Smooth muscle cell of bladder (primary cell): ENCODE measurements at places on chromosomes 1 and 21. TPM values are rescaled to one million over a fixed set of nuclear protein-coding genes. Genes with fewer than 3 reads are reported as not detected.

PINK1 gene
- total RNA-seq, result 68.7 and 83.2 TPM in 2 replicates

KLHDC7A gene
- total RNA-seq, result not detected in 2 replicates

SSX2IP gene
- 18.1 and 25.3 TPM in 2 replicates for total RNA-seq

PADI2 gene
- total RNA-seq, result not detected in 2 replicates

RCSD1 gene
- 0.09 TPM in 1 of 2 replicates, not detected in the other for total RNA-seq

KIAA0040 gene
- total RNA-seq, result under 0.01 and 0.14 TPM in 2 replicates

SLC1A7 gene
- 1.00 and 5.8 TPM in 2 replicates for total RNA-seq

UTS2 gene
- total RNA-seq, result not detected in 2 replicates

CELA3B gene
- not detected in 2 replicates for total RNA-seq

ROR1 gene
- total RNA-seq, result 10.8 and 12.8 TPM in 2 replicates
